ENCODE measurements at places on chromosomes 5 and 9. TPM values are rescaled to one million over a fixed set of nuclear protein-coding genes. Genes with fewer than 3 reads are reported as not detected.

The PCDHGA5 gene
- 0.98 TPM for total RNA-seq

The ADAMTS13 gene
- 1.8 TPM for total RNA-seq

The CYLC2 gene
- not detected for total RNA-seq

The PCDHGA10 gene
- total RNA-seq: 4.2 TPM

The CNTLN gene
- 5.3 TPM for total RNA-seq

The PELO gene
- 59.2 TPM for total RNA-seq

The KCNN2 gene
- total RNA-seq: not detected

The GALNT12 gene
- total RNA-seq: 2.2 TPM

The LURAP1L gene
- total RNA-seq: 29.0 TPM

Measured in smooth muscle cell of the coronary artery (primary cell).